Renal cortex interstitium (tissue), 15 donors: ENCODE measurements at places on chromosomes 3 and 15.

- DNase-seq: no peak
Observed at GRCh38 chr15:99413955-99414754, 151.6 kb upstream of the MEF2A start.

DNA sequence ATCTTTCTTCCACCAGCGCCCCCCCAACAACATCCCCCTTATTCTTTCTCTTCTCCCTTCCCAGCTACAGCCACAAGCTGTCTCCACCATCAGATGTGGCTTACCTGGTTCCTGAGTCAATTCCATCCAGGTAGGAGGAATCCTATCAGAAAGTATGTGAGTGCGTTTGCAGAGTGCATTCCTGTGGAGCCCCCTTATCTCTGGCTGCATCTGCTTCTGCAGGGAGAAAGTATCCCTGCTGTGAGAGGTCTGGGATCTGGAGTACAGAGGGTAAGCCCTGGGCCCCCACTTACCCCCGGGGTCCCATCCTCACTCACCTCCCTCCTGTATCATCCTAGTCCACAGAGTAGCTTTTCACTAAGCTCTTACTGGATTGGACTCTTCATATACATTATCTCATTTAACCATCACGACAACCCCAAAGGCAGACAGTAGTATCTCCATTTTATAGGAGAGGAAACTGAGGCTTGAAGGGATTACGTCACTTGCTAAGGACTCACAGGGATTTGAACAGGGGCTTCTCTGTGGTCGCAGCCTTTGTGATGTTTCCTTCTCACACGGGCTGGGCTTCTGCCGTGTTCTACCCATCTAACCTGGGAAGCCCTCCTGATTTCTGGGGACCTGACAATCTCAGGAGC lies 22.2 kb upstream of the MAGEF1 start:
- DNase-seq: no peak

DNA sequence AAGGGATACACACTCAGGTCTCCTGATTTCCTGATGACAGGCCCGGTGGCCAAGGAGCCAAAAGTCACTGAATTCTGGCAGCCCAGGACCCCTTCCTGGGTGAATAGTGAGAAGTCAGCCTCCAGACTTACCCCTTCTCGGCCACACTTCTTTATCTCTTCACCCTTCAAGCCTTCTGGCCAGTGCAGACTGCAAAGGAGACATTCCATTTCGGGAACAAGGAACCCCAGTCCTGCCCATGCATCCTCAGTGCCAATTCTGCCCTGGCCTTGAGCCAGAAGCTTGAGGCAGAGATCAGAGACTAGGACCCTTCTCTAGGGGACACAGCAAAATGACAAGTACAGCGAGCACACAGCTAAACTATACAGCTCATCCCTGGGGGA lies 28.8 kb downstream of the GRAMD2A start:
- no peak for DNase-seq

GRCh38 chr15:59963925-59964324 lies 40.2 kb upstream of the FOXB1 start:
- DNase-seq: no peak
